ENCODE measurements at places on chromosomes 7 and 10.
A peak's percentile ranks its signal among the peaks of the same experiment; 100 is the strongest.

- DNase-seq: peak; percentile 71
Measured at GRCh38 chr7:15305002-15305600, 256.7 kb downstream of the AGMO start.

GRCh38 chr10:46328853-46329689 lies 42.3 kb downstream of the ANTXRL start:
- no peak for DNase-seq

GRCh38 chr7:151801782-151802468 lies 75.0 kb downstream of the PRKAG2 start:
- DNase-seq: no peak

- no peak for DNase-seq
Measured at GRCh38 chr10:71158251-71158650, 54.1 kb upstream of the UNC5B start.

DNA sequence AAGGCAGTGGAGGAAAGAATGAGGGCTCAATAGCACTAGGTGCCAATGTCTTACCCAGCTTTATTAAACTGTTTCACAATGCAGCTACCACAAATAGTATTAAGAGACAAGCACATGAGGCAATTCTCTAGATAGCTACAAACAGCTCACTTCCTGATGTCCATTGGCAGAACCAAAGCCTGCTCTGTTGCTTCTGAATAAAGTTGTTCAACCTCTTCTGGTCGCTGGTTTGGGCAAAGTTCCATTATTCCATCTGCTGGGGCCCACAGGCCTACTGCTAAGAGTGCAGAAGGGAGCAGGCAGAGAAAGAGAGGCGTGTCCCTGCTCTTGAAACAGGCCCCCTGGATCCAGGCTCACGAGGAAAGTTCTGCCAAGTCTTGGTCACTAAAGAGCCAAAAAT lies 173.9 kb downstream of the ZNF438 start:
- peak; percentile 80 for DNase-seq

DNA sequence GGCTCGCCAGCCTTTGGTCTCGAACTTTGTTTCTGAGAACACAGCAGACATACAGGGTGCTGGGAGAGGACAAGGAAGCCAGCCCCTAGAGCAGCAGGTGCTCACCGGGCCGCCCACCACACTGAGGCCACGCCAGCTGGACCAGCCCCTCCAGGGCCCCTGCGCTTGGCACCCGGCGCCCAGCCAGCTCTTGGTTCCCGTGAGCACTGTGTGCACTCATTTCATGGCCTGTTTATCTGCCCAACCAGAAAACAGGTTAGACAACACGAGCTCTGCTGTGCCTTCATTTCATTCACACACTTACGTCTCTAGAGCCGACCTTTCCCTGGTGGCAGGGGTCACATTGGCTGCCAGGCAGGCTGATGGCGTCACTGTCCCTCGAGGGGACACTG lies 104.0 kb downstream of the CYTH3 start:
- DNase-seq: no peak

GRCh38 chr10:121942749-121943416 lies 15.1 kb upstream of the ATE1 start:
- peak; percentile 85 for DNase-seq

- DNase-seq: no peak
Measured at GRCh38 chr10:47348661-47349470, 703 bp downstream of the RBP3 start.

- no peak for DNase-seq
Measured at GRCh38 chr10:350981-351501, 215.8 kb downstream of the ZMYND11 start.

DNA sequence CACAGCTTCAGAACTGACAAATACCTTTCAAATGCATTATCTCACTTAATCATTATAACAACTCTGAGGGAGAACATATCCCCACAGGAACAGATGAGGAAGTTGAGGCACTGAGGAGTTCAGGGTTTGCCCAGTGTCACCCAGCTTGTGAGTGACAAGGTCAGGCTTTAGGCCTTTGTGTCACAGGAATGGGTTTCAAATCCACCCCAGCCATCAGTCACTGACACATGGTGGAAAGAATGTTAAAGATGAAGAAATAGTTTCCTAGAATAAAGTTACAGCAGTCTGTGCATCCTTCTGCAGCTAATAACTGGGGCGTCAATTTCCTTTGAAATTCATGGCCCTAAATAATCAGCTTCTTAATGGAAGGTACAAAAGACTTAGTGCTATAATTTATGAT lies 37.8 kb downstream of the SGCE start:
- DNase-seq: peak; percentile 4

DNA sequence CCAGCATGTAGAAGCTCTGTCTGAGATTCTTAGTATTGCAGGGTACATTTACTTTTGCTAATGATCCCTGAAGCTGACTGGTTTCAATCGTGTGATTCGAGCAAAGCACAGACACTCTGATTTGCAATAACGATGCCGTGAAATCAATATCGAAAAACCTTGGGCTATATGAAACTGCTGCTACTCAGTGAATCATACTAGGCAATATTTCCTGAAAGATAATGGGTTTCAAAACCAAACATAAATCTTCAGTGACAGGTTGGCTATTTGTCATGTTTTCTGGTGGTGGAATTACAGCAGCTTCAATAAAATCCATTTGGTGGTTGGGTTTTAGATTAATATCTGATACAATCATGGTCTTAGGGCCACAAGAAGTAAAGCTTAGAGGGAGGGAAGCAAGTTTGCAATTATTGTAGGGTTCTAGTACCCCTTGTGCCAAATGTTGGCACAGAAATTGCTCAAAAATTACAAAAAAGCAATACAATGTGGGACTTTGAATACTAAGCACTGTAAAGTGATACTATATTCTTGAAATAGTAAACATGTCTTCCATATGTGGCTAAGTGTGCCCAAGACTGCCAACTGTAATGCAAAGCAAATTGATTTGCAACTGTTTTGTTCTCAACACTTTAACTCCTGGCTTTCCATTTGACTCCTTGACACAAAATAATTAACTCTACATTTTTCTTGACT lies 112.4 kb upstream of the JAZF1 start:
- DNase-seq: no peak

GRCh38 chr7:87212498-87212897 lies 7.0 kb downstream of the TMEM243 start:
- no peak for DNase-seq

- DNase-seq: no peak
Measured at GRCh38 chr7:108114117-108114841, 15.9 kb downstream of the LAMB4 start.

DNA sequence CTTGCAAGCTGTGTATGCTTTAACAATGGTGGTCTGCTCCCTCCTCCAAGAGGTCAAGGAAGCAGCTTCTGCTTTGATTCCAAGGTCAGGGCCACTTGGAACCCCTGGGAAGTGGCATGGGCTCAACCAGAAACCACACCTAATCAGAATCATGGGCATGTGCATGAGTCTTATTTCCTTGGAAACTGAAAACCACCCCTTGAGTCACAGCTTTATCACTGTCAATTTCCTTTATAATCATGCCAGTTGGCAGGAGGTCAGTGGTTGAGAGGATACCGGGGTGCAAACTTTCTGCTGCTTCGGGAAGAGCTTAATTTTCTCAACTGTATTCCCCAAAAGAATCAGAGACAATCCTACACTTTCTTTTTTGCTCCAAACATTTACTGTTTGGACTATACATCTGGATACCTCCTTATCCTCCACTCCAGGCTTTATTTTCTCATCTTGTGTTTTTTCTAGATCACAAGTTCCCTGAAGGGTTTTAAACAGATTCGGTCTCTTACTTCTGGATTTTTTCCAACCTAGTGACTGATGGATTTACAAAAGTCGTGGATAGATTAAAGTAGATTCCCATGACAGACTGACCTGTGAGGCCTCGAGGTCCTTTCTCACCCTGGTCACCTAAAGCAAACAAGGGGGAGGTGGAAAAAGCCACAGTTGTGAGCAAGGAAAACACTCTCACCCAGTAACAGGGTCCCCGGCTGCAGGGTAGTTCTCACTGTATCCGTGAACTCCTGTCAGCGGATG lies 36.0 kb downstream of the COL17A1 start:
- DNase-seq: peak; percentile 85

GRCh38 chr10:108275895-108276685 lies 1111.6 kb upstream of the SORCS1 start:
- no peak for DNase-seq

DNA sequence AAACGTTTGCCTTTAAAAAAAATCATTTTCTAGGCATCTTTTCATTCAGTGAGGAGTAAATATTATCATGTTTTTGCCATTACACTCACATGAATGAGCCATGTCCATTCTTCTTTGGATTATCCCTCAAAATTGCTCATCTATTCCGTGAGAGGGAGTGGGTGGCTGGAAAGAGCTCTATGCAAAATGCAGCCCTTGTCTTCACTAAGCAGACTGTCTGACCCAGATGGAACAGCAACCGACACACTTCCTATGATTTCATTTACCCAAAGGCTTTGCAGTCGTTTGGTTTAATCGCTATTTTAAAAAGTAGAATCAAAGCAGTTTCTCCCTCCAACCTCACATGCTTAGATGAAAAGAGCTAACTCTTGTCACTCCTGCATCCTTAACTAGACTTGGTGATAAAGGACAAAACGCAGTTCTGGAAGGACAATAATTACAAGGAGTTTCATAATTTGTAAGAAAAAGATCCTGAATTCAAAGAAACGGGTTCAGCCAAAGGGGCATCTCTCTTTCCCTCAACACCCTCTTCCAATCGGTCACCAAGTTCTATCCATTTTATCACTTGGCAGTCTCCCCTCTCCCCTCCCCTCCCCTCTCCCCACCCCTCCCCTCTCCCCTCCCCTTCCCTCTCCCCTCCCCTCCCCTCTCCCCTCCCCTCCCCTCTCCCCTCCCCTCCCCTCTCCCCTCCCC lies 198.1 kb upstream of the STK17A start:
- DNase-seq: peak; percentile 16

DNA sequence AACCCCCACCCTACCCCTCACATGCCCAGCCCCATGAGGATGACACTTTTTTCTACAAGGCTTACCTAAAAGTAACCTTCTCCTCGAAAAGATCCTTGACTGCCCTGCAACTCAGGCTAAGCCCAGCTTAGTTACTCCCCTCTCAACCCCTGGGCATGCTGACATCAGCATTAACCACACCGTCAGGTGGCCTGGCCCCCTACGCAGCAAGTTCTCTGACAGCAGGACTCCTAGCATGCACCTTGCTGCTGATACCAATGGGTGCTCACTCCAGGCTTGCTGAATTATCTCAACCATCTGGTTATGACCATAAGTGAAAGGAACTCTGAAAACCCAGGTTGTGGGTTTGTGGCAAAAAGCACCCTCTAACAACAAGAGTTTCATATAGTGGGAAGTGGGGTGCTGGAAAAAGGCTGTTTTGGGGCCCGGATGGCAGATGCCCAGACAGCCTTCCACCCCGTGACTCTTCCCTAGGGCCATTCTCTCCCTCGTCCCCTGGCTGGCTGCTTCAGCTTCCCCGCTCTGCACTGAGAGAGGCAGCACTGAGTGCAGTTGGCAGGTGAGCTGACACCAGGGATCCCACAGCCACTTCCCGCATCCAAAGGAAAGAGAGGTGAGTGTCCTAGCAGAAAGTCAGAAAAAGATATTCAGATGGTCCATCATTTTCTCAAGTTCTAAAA lies 518.9 kb downstream of the KCNMA1 start:
- no peak for DNase-seq

- no peak for DNase-seq
Measured at GRCh38 chr10:128095027-128095752, 31.0 kb downstream of the MKI67 start.
